ENCODE measurements at places on chromosomes 12 and 14. TPM values are rescaled to one million over a fixed set of nuclear protein-coding genes. Genes with fewer than 3 reads are reported as not detected.

DNA sequence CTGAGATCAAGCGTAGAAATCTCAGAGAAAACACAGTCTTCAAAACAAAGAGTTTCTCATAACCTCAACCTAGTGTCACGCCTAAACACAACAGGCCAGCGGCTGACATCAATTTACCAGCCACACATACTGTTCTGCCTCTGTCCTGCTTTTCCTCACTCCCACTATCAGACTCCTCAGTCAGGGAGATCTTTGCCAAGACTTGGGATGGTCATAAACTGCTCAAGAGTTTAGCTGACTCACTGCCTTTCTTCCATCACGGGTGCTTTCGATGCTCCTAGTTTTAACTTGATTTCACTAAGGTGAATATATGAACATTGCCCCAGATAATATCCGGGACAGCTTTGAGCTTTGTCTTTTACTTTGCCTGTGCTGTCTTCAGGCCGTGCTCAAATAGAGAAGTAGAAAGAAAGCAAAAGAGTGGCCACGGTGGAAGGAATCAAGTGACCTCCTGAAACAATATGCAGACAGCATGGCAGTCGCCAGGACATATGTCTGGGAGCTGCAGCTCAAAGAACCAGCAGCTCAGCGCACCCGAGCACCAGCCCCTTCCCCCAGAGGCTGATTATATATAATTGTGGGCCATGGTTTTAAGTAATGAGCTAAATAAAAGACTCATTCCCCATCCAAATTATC is 12.1 kb downstream of the MDM1 start:
- DNase-seq, result no peak

- peak; percentile 31 for DNase-seq
These were observed 33.3 kb downstream of the APAF1 start for GRCh38 chr12:98678236-98678945.

DNA sequence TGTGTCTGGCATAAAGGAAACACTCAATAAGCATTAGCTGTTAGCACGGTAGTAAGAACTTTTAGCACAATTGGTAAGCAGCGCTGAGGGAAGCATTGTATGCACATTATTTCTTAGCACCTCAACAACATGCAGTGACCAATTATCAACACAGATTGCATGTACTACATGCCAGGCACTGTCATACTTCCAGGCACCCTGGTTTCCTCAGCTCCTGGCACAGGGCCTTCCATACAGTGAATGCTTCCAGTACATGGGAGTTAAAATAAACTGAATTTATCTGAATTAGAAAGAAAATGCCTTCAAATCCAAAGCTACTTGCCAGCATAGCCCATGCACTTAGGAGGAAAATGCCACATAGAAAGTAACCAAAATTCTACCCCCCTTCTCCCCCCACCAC is 59.4 kb downstream of the TUNAR start:
- no peak for DNase-seq

GRCh38 chr12:68428724-68429501 is 96.8 kb upstream of the MDM1 start:
- DNase-seq, result no peak

DNA sequence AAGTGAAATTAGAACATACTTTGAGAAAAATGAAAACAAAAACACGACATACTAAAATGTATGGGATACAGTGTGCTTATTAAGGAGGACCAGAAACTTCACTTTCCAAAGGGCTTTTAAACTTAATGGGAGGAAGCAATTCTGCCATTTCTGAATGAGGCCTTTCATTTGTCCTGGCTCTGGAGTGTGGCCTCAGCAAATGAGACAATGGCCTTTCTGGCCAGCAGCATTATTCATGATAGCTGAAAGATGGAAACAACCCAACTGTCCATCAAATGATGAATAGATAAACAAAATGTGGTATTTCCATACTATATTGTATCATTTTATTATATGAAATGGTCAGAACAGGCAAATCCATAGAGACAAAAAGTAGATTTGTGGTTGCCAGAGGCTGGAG is 338.6 kb downstream of the CEP128 start:
- DNase-seq, result no peak

- DNase-seq, result no peak
These were observed 120.1 kb upstream of the CCND2 start for GRCh38 chr12:4153343-4153892.

The TCL1A gene
- total RNA-seq, result 1.1 TPM

The SMCO3 gene
- total RNA-seq, result not detected

The GLIPR1L1 gene
- total RNA-seq, result 0.69 TPM
